ENCODE measurements at places on chromosomes 13 and 19. TPM values are rescaled to one million over a fixed set of nuclear protein-coding genes. Genes with fewer than 3 reads are reported as not detected.

Gene FLT3
- total RNA-seq = 1.3 TPM

DNA sequence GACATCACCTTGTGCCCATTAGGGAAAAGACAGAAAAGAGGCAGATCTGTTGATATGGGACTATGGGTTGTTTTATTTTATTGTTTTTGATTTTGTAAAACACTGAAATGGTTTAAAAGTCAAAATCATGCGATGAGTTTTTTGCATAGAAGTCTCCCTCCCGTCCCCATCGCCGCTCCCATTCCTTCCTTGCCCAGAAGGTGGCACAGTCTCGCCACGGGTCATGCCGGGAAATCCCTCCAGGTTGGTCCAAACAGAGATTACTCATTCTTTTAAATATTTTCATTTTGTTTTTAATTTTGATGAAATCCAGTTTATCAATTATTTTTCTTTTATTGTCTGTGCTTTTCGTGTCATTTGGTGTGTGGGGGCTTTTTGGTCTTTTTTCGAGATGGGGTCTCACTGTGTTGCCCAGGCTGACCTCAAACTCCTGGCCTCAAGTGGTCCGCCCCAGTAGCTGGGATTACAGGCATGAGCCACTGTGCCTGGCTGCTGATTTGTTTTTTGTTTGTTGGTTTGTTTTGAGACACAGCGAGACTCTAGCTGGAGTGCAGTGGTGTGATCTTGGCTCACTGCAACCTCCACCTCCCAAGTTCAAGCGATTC lies 9.2 kb downstream of the PGPEP1 start:
- no peak overlapping the region for H3K4me3 ChIP-seq
- no peaks in the 10 kb centered on the region for H3K4me1 ChIP-seq
- DNase-seq = peak; percentile 61
- H3K27me3 ChIP-seq = no peaks in the 10 kb centered on the region

DNA sequence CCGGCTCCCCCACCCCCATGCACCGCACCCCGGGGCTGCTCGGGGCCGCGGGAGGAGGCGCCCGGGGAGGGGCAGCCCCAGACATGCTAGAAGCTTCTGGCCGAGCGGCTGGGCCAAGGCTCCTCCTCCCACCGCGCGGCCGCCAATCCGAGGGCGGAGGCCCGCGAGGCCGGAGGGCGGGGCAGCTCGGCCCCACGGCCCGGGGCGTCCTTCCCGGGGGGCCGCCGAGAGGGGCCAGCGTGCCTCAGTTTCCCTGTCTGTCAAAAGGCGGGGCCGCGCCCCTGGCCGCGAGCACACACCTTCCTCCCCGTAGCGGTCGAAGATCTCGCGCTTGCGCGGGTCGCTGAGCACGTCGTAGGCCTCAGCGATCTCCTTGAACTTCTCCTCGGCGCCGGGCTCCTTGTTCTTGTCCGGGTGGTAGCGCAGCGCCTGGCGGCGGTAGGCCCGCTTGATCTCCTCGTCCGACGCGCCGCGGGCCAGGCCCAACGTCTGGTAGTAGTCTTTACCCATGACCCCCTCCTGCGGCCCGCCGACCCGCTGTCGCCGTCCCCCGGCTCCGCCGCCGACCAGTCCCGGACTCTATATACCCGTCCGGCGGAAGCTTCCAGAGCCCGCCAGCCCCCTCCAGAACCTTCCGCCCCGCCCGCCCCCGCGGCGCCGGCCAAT lies at the start of gene DNAJB1:
Gene DNAJB1, minus strand, starts transcription at position 558 of the 666 bp plus-strand sequence. Its CDS starts 48 bp downstream, at position 510.
- H3K27ac ChIP-seq = peak within 1 kb of the TSS; percentile 99
- peaks cover 5% of the 10 kb centered on the region for H3K36me3 ChIP-seq
- H3K4me3 ChIP-seq = peak within 1 kb of the TSS; percentile 83
- DNase-seq = peak; percentile 73

GRCh38 chr13:26038931-26039475 lies 12.8 kb downstream of the SHISA2 start:
- H3K36me3 ChIP-seq = no peaks in the 10 kb centered on the region
- no peaks in the 10 kb centered on the region for H3K4me1 ChIP-seq
- no peak overlapping the region for H3K27ac ChIP-seq
- no peak overlapping the region for H3K4me3 ChIP-seq
- DNase-seq = no peak
- no peaks in the 10 kb centered on the region for H3K27me3 ChIP-seq

GRCh38 chr13:101258071-101258470 lies 158.2 kb downstream of the NALCN start:
- H3K36me3 ChIP-seq = no peaks in the 10 kb centered on the region
- no peak for DNase-seq
- H3K27me3 ChIP-seq = no peaks in the 10 kb centered on the region
- H3K4me3 ChIP-seq = no peak overlapping the region
- no peak overlapping the region for H3K27ac ChIP-seq

DNA sequence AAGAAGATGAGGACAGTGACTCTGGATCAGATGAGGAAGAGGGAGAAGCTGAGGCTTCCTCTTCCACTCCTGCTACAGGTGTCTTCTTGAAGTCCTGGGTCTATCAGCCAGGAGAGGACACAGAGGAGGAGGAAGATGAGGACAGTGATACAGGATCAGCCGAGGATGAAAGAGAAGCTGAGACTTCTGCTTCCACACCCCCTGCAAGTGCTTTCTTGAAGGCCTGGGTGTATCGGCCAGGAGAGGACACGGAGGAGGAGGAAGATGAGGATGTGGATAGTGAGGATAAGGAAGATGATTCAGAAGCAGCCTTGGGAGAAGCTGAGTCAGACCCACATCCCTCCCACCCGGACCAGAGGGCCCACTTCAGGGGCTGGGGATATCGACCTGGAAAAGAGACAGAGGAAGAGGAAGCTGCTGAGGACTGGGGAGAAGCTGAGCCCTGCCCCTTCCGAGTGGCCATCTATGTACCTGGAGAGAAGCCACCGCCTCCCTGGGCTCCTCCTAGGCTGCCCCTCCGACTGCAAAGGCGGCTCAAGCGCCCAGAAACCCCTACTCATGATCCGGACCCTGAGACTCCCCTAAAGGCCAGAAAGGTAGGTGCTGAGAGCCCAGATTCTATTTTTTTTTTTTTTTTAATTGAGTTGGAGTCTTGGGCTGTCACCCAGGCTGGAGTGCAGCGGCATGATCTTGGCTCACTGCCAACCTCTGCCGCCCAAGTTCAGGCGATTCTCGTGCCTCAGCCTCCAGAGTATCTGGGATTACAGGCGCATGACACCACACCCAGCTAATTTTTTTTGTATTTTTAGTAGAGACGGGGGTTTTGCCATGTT lies 2.3 kb downstream of the PPP1R15A start:
- no peaks in the 10 kb centered on the region for H3K27me3 ChIP-seq
- peaks cover 10% of the 10 kb centered on the region for H3K4me1 ChIP-seq
- no peaks in the 10 kb centered on the region for H3K36me3 ChIP-seq
- DNase-seq = no peak
- H3K4me3 ChIP-seq = peak overlapping the region; percentile 81

Gene PSG6
- not detected for total RNA-seq

DNA sequence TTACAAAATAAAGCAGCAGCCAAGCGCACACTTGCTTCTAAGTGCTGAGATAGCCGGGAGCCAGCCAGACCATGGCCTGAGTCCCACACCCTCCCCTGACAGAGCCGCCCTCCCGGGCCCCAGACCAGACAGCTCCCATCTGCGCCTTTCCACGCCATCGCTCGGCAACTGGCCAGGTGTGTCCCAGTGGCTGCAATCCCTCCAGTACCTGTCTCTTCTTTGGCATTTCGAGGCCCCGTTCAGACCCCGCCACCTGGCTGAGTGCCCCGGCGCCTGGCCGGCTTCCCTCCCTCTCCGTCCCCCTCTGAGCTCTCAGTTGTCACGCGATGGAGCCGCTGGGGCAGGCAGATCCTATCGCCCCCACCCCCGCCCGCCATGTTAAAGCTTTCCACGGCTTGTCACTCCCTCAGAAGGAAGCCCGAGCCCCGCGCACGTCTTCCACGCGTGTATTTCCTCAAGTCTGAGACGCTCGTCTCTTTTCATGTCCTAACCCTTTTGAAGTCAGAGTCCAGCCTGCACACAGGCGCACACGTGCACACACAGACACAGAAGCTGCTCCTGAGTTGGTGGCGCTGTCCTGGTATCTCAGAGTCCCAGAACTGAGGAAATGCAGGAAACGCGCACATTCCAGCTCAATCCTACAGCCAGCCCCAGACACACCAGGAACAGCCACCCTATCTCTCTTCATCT lies 7.9 kb downstream of the MLLT1 start:
- H3K27ac ChIP-seq = peak overlapping the region; percentile 82
- peaks cover 20% of the 10 kb centered on the region for H3K4me1 ChIP-seq
- peak overlapping the region; percentile 62 for H3K4me3 ChIP-seq
- DNase-seq = peak; percentile 46
- no peaks in the 10 kb centered on the region for H3K36me3 ChIP-seq

DNA sequence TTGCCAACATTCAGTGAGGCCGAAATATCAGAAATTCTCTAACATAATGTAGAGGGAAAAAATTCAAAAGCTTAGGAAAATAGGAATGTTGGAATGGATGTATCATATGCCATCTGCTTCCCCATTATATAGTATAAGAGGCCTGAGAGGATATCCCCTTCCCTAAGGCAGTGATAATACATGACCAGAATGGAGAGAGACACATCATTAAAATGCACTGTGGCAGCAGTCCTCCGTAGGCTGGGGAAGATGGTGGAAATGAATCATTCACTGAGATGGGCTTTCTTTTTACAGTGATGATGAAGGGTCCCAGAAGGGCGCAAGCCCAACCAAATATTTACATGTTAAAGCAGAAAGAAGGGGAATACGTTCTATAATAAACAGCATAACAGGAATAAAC lies 799.1 kb upstream of the SPRY2 start:
- no peaks in the 10 kb centered on the region for H3K27me3 ChIP-seq
- no peaks in the 10 kb centered on the region for H3K4me1 ChIP-seq
- no peaks in the 10 kb centered on the region for H3K36me3 ChIP-seq

Gene PDX1
- not detected for total RNA-seq

DNA sequence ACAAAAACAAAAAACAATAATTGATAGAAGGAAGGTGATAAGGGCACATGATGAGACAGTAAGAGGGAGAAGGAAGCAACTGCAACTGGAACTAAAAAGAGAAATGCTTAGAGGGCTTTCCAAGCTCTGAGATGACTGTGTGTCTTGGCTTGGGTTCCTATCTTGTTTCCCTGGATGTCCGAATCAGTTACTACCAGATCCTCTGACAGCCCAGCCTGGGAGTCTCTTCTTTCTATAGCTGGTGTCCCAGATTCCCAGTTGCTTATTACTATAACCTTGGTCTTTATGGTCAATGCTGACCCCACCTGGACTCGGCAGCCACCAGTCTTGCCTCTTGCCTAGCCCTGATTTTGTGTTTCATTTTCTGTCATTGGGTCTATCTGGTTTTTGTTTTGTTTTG lies 116.4 kb downstream of the RFC3 start:
- no peaks in the 10 kb centered on the region for H3K27me3 ChIP-seq
- DNase-seq = no peak
- no peaks in the 10 kb centered on the region for H3K36me3 ChIP-seq
- no peaks in the 10 kb centered on the region for H3K4me1 ChIP-seq

DNA sequence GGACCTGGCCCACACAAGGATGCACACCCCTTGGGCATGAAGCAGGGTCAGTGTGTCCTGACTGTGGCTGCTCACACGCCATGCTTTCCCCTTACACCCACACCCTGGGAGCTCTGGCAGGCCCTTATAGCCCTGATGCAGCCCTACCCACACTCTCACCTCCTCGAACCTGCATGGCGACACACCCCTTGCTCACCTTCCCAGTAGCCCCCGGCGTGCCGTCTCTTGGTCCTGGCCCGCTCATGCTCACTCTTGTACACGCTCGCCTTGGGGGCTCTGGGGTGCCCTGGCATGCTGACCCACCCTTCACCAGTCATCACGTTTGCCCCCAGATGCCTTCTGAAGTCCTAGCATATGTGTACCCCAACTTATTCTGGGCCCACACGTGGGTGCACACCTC lies 56.1 kb downstream of the MAP4K1 start:
- H3K4me1 ChIP-seq = no peaks in the 10 kb centered on the region
- no peaks in the 10 kb centered on the region for H3K36me3 ChIP-seq
- DNase-seq = no peak
- H3K4me3 ChIP-seq = no peak overlapping the region
- H3K27ac ChIP-seq = no peak overlapping the region
- no peaks in the 10 kb centered on the region for H3K27me3 ChIP-seq

Gene MADCAM1
- total RNA-seq = not detected

DNA sequence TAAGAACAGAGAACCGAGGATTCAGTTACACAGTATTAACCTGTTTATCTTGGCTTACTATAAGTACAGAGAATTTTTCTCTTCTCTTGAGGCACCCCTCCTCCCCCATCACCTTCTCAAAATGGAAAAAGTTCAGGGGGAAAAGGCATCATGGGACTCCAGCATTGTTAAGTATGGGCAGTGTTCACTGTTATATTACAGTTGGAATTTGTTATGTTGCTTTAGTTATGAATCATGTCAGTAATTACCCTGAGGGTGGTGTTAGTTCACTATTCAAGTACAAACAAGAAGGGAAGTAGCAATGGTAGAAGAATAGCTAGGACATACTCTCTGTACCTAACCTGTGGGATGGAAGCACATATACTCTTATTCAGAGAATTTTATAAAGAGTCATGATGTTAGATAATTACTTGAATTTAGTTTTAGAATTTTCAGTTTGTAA lies 12.0 kb downstream of the LPAR6 start:
- no peaks in the 10 kb centered on the region for H3K27me3 ChIP-seq
- no peaks in the 10 kb centered on the region for H3K36me3 ChIP-seq
- peak overlapping the region; percentile 82 for H3K27ac ChIP-seq
- peak overlapping the region; percentile 33 for H3K4me3 ChIP-seq
- no peak for DNase-seq

Gene SERPINE3
- 0.73 TPM for total RNA-seq

DNA sequence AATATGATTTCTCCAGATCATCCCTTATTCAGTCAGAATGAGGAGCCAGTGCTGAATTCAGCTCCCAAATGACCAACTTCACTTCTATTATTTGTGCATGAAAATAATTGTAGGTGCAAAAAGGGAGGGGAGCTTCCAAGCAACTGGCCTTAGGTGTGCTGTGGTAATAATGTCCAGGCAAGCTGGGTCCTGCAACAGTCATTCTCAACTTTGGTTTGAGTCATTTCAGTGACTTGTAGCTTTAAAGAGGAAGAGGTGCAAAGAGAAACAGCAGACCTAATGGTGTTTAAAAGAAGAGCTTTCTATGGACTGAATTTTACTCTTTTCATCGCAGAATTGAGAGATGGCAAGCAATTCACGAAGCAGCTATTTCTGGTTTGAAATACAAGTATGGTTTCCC lies 29.2 kb upstream of the FGF9 start:
- no peak overlapping the region for H3K4me3 ChIP-seq
- H3K27me3 ChIP-seq = peaks cover 9% of the 10 kb centered on the region
- no peak for DNase-seq
- H3K36me3 ChIP-seq = no peaks in the 10 kb centered on the region
- H3K27ac ChIP-seq = no peak overlapping the region

Gene SLC8A2
- 0.29 TPM for total RNA-seq

- no peaks in the 10 kb centered on the region for H3K4me1 ChIP-seq
- H3K27ac ChIP-seq = no peak overlapping the region
- peaks cover 5% of the 10 kb centered on the region for H3K36me3 ChIP-seq
- DNase-seq = no peak
These were observed 668.1 kb downstream of the SLITRK5 start for GRCh38 chr13:88339271-88339741.
